Hematopoietic multipotent progenitor cell treated with erythropoietin and hydrocortisone succinate and interleukin-3 and kit ligand, for 17 days (in vitro differentiated cells): ENCODE measurements at places on chromosomes 5 and 9.

- no peak for DNase-seq
Observed at GRCh38 chr5:145912019-145912418, 24.4 kb upstream of the SH3RF2 start.

DNA sequence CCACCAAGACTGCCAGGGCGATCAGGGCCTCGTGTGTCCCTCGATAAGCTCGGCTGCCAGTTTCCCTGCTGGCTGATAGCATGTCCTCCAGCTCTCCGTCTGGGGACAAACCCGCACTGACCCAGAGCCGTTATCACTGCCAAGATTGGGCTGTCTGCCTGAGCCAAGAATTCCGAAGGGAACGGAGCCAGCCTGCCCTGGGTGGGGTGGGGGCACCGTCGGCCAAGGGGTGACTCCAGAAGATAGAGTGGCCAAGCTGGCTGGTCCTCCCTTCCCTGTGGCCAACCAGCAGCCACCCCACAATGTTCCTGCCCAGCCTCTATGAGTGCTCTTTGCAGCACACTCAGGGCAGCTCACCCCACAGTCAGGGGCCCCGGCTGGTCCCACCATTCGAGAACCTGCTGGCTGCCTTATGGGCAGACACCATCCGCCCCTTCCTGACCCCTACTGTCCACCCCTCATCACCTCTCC lies 29.4 kb downstream of the HRH2 start:
- no peak for DNase-seq

GRCh38 chr5:36441280-36441679 lies 139.6 kb upstream of the RANBP3L start:
- no peak for DNase-seq

GRCh38 chr9:126953041-126953809 lies 38.6 kb downstream of the RALGPS1 start:
- DNase-seq, result no peak

- no peak for DNase-seq
Observed at GRCh38 chr5:153565822-153566221, 75.4 kb downstream of the GRIA1 start.

DNA sequence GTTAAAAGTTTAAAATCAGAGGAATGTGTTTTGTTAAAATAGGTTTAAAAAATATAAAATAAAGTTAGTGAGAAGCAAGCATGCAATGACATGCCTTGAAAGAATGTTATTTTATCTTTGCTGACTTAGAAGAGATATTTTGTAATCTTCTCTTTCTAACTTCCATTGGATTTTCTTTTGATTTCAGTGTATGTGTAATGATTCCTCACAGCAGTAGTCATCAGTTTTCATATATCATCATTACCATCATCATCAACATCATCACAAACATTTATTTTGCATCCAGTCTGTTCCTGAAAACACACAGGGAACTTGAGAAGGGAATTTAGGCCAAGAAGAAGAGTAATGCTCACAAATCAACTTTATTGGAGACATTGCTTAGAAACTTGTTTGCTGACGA lies 699.6 kb downstream of the TAF11L14 start:
- DNase-seq, result no peak

DNA sequence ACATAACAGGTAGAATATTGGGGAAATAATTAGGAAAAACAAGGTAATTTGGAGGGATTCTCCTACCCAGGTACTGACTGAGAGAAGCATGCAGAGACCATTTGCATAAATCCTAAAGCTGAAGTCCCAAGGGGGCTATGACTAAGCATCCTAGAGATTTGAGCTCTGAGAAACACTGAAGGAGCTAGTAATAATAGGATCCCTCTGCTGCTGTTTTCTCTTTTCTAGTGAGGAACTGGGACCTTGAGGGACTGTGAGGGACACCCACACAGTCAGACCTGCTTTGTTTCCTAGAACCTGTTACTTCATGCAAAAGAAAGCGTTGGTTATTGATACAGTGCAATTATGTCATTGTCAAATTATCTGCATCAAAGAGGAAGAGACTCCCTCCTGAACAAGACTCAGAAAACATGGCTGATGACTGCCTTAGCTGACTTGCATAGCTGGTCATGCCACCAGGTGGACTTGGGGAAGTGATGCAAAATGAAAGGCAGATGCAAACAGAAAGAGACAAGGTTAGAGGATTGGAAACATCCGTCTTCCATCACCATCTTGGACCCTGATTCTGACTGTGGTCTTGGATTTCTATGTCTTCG lies 335.4 kb downstream of the NTRK2 start:
- no peak for DNase-seq

GRCh38 chr5:68544091-68544647 lies 328.6 kb downstream of the PIK3R1 start:
- DNase-seq, result no peak

DNA sequence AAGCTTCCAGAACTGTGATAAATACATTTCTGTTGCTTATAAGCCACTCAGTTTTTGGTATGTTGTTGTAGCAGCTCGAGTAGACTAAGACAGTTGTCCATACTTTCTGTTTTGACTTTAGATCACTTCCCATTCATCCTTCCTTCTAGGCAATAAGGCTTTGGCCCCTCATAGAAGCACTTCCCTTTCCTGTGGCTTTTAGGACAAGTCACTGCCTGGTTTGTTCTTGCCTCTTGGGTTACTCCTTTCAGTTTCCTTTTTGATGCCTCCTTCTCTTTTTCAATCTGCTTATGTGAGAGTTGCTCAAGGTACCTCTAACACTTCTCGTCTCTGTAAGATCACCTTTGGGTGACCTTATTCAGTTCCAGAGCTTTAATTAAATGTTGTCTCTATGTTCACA lies 72.4 kb upstream of the NTRK2 start:
- no peak for DNase-seq

- DNase-seq, result no peak
Observed at GRCh38 chr5:96506376-96506775, 73.3 kb upstream of the PCSK1 start.

GRCh38 chr9:93593144-93593658 lies 16.8 kb downstream of the PHF2 start:
- no peak for DNase-seq

DNA sequence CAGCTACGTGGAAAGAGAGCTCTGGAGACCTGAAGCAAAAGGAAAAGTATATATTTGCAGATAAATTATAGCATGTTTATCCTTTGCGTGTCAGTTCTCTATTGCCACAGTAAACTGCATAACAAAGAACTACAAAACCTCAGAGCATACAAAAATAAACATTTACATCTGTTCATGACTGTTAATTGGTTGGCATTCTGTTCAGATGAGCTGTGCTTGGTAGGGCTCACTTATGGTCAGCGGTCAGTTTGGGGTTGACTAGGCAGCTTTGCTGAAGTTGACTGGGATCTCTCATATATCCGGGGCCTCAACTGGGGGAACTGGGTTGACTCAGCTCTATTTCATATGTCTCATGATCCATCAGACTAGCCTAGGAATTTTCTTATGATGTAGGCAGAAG lies 257.7 kb downstream of the TLE1 start:
- DNase-seq, result no peak

GRCh38 chr9:123960366-123960765 lies 30.4 kb upstream of the DENND1A start:
- no peak for DNase-seq

GRCh38 chr5:157594257-157594656 lies 18.7 kb upstream of the ADAM19 start:
- DNase-seq, result no peak

GRCh38 chr5:172178301-172178987 lies 9.6 kb downstream of the STK10 start:
- DNase-seq, result no peak

DNA sequence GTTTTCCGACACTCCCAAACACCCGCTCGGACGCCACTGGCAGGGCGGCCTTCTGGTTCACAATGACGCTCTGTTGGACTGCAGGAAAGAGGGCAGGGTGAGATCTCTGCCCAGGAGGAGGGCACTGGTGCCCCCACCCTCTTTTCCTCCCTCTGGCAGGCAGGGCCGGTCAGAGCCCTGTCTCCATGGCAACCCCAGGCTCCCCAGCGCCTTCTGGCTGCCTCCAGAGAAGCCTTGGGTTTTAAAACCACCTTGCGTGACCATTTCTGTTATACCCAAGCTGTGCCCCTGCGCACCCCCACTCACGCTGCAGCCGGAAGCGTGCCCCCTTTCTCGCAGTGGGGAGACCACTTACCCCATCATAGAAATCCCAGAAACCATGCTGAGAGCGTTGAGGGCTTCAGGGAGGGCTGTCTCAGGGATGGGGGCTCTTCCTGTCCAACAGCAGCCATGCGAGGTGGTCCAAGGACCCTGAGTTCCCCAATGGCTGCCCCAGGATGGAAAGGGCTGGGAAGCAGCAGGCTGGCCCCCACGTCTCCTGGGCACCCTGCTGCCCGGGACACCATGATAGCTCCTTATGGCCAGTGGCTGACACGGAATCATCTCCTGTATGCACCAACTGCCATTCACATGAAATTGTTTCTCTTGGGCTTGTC lies 7.3 kb downstream of the C9orf50 start:
- no peak for DNase-seq

GRCh38 chr9:99259231-99259918 lies 37.3 kb downstream of the SEC61B start:
- DNase-seq, result no peak

- DNase-seq, result no peak
Observed at GRCh38 chr5:124655251-124655917, 91.1 kb downstream of the ZNF608 start.
